ENCODE measurements at places on chromosomes 11 and 22.

DNA sequence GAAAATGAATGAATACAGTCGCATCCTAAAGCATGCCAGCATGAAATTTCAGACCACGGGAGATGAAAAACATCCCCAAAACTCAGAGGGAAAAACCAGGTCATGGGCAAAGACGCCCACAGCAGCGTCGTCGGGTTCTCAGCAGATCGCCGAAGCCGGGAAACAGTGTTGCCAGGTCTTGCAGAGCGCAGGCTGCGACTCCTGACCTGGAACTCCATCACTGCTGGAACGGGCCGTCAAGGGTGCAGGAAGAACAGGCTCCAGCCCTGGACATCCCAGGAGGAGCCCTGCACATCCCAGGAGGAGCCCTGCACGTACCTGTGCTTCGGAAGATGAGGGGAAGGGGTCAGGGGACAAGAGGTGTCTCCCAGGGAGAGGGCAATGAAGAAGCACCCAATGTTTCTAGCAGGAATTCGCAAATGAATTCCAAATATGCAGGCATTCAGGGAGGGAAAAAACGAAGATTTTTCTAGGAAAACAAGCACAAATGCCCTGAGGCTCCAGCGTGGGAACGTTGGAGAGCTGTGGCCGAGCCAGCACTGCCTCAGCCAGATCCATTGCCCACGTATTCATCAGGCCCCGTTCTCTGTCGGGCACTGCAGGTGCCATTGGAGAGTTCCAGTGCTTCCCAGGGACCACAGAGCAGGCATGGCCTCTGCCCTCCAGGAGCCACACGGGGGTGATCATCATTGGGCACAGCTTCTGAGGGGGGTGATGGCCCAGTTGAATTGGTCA, 1110.4 kb downstream of the BRD1 start:
- no peak for DNase-seq

- DNase-seq, result no peak
Measured at GRCh38 chr11:118314988-118315411, 10.5 kb downstream of the CD3E start.

DNA sequence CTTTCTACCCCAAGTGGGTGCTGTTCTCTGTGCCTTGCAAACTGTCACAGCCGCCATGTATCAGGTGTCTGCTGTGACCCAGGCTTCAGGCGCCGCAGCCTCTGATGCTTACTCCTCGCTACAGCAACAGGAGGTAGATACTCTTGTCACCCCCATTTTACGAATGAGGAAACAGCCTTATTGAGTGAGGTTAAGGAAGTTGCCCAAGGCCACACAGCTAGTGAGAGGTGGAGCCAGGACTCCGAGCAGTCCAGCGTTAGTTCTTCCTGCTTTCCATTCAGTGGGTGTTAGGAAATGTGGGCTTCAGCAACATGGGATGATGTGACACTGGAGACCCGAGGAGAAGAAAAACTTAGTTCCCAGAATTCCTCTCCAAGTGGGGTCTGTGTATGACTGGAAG, 14.3 kb downstream of the RNF215 start:
- DNase-seq, result no peak

DNA sequence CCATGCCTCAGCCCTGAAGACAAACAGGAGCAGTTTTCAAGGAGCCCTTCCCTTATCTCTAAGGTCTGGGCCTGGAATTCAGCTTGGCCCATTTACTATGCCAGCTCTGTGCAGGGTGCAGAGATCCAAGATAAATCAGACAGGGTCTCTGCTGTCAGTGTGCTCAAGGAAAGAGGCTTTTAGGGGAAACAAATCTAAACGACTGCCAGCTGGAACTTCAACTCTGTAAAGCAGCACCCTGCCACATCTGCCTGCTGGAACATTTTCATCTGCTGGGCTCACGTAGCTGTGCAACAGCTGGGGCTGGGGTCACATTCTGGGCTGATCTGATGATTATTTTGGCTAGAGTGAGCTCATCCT, 19.8 kb upstream of the EHF start:
- no peak for DNase-seq

- no peak for DNase-seq
Measured at GRCh38 chr11:1381793-1382425, 7.8 kb upstream of the BRSK2 start.

- no peak for DNase-seq
Measured at GRCh38 chr11:69546735-69547370, 65.4 kb downstream of the LINC01488 start.

DNA sequence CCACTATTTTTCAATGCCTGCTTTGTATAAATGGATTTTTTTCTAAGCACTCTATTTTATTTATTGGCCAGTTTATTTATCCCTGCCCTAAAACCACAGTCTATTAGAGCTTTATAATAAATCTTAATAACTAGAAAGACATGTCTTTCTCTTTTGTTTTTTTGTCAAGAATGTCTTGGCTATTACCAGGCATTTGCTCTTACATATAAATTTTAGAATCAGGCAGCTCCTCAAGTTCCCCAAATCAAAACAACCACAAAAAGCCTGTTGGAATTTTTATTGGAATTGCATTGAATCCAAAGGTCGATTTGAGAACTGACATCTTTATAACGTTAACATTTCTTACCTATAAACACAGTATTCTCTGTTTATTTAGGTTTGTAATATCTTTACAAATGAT, 85.8 kb upstream of the SC5D start:
- DNase-seq, result no peak

All from stimulated activated CD4-positive, alpha-beta T cell treated with anti-CD3 and anti-CD28 coated beads, Interleukin-1b, Interleukin-23, amount 100 ng/mL, for 1 hour (primary cell).